ENCODE measurements at places on chromosomes 4 and X.

DNA sequence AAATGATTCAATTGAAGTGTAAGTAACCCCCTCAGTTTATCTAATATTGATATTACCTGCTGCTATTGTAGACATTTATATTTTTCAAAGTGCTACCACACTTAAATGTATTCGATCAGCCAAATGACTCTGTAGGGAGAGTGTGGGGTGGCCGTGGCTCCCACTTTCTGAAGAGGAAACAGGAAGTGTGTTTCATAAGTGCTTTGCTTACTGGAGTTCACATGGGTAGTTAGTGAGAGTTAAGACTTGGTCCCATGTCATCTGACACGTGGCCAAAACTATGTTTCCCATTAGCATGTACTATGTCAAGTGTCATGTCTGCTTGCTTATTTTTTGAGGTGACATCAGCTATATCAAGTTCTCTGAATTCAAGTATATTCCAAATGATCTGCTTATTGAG is 308.1 kb upstream of the GATB start:
- no peak for DNase-seq

- no peak for DNase-seq
Measured at GRCh38 chrX:30304866-30305265, 4.3 kb downstream of the NR0B1 start.

DNA sequence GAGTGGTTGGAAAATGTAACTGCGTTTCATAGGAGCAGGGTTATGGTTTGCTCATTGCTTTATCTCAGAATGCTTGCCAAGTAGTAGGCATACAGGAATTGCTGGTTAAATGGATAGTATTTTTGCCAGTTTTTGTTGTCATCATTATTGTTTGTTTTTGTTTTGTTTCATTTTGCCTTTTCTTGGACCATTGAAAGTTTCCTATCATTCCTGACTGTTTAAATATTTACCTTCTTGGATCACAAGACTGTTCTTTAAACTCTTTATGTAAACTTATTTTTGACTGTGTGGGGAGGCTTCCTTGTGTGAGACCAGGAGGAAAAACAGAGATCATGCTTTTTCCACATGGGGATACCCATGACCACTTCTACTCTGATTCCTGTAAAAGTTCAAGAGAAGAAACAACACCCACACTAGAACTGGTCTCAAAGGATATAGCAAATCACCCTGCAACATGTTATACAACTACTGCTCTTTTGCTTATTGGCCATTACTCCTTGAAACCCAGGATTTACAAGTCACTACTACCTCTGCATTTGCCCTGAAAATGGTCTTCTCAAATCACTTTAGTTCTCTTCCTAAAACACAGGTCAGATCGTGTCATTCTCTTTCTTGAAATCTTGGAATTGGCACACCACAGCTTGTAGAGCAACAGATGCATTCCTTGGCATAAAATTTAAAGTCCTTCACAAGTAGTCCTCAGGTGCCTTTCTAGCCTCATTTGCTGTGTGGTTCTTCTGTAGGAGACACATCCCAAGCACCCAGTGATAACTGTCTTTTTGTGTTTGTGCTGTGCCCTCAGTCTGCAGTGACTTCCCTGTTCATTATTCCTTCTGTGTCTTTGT is 51.3 kb downstream of the FNIP2 start:
- DNase-seq, result no peak

GRCh38 chr4:22500831-22501714 is 14.8 kb downstream of the ADGRA3 start:
- no peak for DNase-seq

GRCh38 chr4:182835006-182835740 is 82.0 kb downstream of the DCTD start:
- DNase-seq, result no peak

DNA sequence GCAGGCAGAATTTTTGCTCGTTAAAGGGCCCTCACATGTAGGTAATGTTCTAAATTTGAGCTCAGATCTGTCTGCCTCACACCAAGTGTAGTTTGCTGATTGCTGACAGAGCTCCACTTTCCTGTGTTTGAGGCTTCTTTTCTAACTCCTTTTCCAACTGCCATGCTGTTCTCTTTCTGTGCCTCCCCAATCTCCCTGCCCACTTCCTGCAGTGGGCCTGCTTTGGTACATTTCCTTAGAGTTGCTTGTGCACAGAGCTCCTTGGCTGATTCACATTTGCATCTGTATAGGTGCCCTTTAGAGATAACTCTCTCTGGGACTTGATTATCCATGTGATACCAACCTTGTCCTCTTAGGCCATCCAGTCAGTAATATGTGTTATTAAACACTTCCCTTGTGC is 4.5 kb downstream of the MED28 start:
- no peak for DNase-seq

- no peak for DNase-seq
Measured at GRCh38 chr4:153592064-153592463, 92.0 kb upstream of the TLR2 start.

GRCh38 chr4:53141308-53141707 is 224.6 kb downstream of the SCFD2 start:
- no peak for DNase-seq

DNA sequence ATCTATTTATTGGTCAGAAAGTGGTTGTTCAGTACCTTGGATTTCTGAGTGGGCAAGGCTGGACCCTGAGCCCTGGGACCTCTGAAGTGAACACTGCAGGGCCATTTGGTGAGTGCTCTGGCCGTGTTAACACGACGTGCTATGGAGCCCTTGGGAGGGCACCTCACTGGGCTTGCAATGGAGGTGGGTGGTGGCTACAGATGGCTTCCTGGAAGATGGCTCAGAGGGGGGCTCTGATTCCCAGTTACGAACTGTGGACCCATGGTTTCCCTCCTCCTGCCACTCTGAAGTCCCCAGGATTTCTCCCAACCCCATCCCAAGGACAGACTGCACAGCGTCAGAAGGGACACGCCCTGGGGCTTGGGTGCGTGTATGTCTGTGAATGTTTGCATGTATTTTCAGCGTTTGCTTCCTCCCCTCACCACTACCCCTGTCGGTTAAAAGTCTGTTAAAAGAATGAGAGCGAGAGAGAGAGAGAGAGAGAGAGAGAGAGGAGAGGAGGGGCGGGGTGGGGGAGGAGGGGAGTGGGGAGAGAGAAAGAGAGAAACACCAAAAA is 3.7 kb upstream of the RHOH start:
- DNase-seq, result no peak

DNA sequence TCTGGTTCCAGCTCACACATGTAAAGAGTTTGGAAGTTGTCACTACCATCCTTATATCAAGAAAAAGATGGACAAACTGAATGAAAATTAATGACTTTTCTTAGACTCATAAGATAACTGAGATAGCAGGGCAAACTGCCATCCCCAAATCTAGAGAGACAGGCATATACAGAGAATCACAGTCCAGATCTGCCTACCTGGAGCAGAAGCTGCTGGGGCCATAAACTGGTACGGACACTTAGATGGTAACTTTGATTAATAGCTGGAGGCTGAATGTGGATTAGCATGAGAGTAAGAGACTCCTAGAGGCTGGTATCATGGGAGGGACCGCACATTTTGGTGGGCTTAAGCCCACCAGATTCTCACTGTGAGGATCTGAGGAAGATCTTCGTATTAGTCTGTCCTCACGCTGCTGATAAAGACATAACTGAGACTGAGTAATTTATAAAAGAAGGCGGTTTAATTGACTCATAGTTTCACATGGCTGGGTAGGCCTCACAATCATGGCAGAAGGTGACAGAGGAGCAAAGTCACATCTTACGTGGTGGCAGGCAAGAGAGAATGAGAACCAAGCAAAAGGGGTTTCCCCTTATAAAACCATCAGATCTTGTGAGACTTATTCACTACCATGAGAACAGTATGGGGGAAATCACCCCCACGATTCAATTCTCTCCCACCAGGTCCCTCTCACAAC is 10.8 kb upstream of the POLA1 start:
- no peak for DNase-seq

GRCh38 chrX:67780694-67781109 is 236.9 kb downstream of the AR start:
- no peak for DNase-seq

GRCh38 chrX:48700951-48701653 is 4.6 kb downstream of the SUV39H1 start:
- DNase-seq, result no peak

- no peak for DNase-seq
Measured at GRCh38 chr4:10677796-10678497, 6.6 kb downstream of the CLNK start.

- DNase-seq, result no peak
Measured at GRCh38 chr4:82893942-82894341, 3.0 kb upstream of the SEC31A start.

DNA sequence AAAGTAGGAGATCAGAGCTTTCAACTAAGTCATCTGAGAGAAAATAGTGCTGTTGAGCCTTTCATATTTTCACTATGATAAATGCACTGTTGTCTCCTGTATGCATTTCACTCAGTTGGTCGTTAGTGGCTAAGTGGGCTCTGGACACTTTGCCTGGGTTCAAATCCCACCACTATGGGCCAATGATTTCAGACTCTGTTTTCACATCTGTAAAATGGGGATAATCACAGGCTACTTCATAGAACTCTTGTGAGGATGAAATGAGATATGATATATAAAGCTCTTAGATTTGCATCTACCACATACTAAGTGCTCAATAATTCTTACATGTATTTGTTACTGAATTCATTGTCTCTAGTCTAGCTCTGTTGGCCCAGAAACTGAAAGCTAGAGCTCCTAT is 16.8 kb downstream of the LNX1 start:
- no peak for DNase-seq

GRCh38 chrX:65406532-65406931 is 128.1 kb downstream of the LAS1L start:
- DNase-seq, result no peak

DNA sequence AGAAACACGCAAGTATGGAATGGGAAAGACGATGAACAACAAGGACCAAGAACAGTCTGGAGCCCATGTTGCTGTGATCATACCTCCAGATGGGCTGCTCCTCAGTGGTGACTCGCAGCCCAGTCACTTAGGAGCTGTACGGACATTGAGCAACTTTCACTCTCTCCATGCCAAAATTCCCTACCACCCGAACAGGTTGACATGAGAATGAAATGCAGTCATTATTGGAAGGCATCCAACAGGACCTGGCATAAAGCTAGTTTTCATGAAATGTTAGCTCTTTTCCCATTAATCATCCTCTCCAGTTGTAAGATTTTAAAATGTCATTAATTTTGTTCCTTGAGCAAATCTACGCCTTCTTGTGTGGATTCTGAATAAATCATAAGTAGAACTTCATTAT is 82.7 kb upstream of the GPM6B start:
- DNase-seq, result no peak

DNA sequence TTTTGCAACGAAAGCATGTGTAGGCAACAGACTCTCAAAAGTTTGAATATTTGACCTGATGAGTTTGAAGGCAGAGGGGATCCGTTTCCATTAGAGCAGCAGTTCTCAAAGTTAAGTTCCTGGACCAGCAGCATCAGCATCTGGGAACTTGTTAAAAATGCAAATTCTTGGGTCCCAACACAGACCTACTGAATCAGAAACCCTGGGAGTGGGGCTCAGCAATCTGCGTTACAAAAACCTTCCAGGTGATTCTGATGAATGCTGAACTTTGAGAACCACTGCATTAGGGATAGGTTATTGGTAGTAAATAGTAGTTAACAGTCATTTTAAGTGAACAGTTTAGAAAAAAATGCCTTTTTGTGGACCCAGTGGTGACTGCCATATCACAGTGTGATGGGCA is 98.8 kb downstream of the PDE5A start:
- DNase-seq, result no peak

DNA sequence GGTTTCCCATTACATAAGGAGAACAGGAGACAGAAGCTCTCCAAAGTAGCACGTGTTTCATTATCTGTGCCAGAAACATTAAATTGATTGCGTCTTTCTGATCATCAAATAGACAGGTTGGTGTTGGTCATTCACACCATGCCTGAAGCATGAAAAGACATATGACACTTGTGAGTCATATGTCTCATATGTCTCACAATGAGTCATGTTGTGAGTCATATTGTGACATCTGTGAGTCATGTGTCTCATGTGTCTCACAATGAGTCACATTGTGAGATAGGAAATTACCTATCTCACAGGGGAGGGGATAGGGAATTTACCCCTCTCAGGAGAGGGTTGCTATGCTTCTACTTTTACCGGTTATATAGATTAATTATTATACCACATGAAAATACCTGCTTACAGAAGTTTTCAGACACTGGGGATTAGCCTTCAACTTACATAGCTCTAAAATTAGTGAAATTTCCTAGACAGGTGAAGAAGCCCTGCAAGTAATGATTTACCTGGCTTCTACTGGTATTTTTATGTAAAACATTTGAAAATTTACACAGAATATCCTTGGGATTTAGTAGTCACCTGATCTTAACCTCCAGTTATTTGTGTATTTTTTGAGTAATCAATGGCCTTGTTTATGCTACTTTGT is 80.8 kb downstream of the NPFFR2 start:
- DNase-seq, result no peak

DNA sequence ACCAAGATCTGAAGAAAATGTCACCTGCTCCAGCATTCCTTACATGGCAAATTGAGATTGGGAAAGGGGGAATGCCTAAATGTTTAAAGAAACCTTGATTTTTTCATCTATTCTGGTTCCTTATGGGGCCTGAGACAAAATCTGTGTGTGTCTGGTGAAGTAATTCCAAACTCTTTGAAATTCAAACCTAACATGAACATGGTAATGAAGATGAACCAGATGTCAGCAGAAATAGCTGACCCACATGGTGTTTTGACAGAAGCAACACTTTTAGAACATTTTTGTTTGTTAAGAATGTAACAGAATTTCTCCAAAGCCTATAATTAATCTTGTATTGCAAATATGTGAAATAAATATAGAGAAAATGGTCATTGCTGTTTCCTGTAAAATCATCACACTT is 133.0 kb downstream of the PARM1 start:
- no peak for DNase-seq

GRCh38 chrX:133745349-133745748 is 240.0 kb downstream of the GPC3 start:
- DNase-seq, result no peak

- DNase-seq, result no peak
Measured at GRCh38 chrX:46208225-46208854, 336.9 kb downstream of the ZNF674 start.

DNA sequence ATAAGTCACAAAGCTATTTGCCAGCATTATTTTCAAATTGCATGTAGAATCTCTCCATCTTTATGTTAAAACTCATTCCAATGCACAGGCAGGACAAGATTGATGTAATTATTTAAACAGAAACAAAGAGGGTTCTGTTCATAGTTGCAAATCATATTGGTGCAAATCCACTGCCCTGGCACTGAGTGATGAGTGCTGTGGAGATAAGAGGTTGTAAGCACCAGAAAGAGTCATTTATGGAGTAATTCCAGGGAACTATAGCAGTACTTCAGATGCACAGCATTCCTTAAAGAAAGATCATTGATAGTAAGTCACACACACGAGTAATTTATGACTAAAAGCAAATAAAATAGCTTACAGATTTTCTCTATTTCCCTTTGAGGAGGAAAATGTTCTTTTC is 337.7 kb upstream of the CTSO start:
- no peak for DNase-seq

GRCh38 chr4:3267576-3268394 is 18.8 kb downstream of the MSANTD1 start:
- no peak for DNase-seq

DNA sequence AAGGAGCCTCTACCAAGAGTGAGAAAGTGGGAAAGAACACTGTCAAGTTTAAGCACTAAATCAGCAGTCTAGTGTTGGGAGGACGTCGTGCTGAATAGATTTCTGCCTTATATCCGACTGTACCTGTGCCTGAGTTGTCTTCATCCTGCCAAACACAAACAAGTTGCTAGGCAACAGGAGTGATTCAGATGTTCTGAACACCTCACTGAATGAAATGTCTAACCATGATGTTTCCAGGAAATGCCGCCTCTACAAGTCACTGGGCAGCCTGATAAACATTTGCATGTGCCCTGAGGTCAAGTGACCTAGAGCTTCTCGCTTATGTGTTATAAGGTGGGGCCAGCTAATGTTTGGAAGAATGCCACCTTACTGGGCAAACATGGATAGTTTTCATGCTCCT is 37.9 kb downstream of the SGMS2 start:
- no peak for DNase-seq

All from stimulated activated CD8-positive, alpha-beta memory T cell treated with anti-CD3 and anti-CD28 coated beads, Interleukin-4, amount 100 ng/mL, for 4 hours (primary cell).